Activated naive CD8-positive, alpha-beta T cell treated with anti-CD3 and anti-CD28 coated beads, Interleukin-2, amount 50 U/mL, for 24 hours (primary cell): ENCODE measurements at places on chromosomes 3 and 15.

DNA sequence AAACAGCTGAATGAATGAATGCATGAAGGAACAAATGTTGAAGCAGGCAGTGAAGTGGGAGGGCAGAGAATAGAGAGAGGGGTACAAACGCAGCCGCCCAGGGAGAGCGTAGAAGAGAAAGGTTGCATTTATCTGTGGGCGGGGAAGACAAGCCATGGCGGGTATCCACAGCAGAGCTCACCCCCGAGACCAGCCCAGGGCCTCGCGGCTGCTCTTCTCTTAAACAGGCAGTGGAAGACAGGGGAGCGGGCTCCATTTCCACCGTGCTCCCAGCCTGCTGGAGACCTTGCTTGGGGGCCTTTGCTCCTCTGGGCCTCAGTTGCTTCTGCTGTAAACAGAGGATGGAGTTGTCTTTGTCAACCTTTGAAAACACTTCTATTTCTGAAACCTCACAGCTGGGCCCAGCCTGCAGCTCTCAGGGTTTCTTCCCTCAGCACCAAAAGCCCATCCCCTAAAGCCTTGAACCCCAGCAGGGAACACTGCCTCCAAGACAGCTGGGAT, 259.5 kb downstream of the UACA start:
- DNase-seq = no peak

GRCh38 chr3:162295323-162295983, 798.8 kb downstream of the OTOL1 start:
- DNase-seq = no peak

GRCh38 chr15:77944002-77944867, 133.3 kb downstream of the TBC1D2B start:
- DNase-seq = peak; percentile 68

DNA sequence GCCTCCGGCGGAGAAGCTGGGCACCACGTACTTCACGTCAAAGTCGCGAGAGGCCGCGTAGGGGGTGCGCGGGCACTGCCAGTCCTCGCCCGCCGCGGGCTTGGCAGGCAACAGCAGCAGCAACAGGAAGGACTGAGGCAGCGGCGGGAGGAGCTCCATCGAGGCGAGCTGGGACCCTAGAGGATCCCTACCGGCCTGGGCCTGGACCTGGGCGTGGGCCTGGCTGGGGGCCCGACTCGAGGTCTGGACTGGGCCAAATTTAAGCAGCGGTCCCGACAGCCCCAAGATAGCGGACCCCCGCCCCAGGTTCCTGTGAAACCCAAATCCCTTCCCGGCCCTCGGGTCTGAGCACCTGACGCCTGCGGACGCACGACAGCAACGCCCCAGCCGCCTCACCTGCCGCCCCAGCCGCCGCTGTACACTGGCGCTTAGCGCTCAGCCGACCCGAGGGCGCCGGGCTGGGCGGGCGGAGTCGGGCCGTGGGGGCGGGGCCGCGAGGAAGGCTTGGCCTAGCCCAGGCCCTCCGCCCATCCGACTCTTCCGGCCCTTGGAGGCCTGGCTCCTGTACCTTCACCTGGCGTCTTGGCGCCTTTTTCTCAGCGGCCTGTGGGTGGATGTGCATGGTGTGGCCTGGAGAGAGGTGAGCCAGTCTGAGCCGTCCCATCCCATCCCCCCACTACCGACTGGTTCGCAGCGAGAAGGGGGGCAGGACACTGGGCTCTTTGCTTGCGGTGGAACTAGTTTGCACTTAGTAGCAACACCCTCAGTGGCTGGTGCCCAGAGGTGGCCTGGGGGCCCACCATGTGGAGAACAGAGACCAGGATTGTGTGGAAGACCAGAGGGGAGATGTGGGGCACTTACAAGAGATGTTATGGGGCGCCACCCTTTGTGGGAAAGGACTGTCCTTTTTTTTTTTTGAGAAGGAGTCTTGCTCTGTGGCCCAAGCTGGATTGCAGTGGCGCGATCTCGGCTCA, at the start of gene MST1R:
Gene MST1R, minus strand, starts transcription at position 423 of the 974 bp plus-strand sequence. Its CDS starts 264 bp downstream, at position 159.
- DNase-seq = peak; percentile 90
